ENCODE measurements at places on chromosomes 7 and 10. TPM values are rescaled to one million over a fixed set of nuclear protein-coding genes. Genes with fewer than 3 reads are reported as not detected.

Gene GPR146
- total RNA-seq, result 69.9 TPM

Gene CH25H
- total RNA-seq, result 3.1 TPM

Gene TAS2R39
- total RNA-seq, result not detected

Gene TNS3
- 13.6 TPM for total RNA-seq

Gene PKD2L1
- not detected for total RNA-seq

Gene IRF5
- 0.17 TPM for total RNA-seq

Gene SORBS1
- 3.6 TPM for total RNA-seq
